ENCODE measurements at places on chromosomes 11 and 22.
A peak's percentile ranks its signal among the peaks of the same experiment; 100 is the strongest.

- no peak for DNase-seq
Observed at GRCh38 chr11:31301549-31302510, 67.7 kb downstream of the DCDC1 start.

- DNase-seq = no peak
Observed at GRCh38 chr11:117287668-117288067, 3.5 kb upstream of the BACE1-AS start.

GRCh38 chr22:23117891-23118646 lies 23.7 kb downstream of the RSPH14 start:
- DNase-seq = no peak

DNA sequence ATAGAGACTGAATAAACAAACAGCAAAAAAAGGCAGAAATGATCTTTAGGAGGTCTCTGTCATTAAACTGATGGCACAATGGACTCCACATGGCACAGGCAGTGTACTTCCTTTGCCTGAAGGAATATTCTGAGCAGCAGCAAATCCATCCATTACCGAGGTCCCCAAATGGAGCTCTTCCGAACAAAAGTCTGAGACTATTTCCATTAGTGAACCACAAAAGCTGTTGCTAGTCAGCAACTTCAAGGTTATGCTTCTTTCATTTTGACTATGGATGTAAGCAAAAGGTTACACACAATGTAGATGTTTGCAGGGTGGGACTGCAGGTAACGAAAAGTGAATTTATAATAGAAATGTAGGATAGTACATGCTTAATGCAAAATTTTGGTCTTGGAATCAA lies 14.5 kb downstream of the NARS2 start:
- DNase-seq = no peak

DNA sequence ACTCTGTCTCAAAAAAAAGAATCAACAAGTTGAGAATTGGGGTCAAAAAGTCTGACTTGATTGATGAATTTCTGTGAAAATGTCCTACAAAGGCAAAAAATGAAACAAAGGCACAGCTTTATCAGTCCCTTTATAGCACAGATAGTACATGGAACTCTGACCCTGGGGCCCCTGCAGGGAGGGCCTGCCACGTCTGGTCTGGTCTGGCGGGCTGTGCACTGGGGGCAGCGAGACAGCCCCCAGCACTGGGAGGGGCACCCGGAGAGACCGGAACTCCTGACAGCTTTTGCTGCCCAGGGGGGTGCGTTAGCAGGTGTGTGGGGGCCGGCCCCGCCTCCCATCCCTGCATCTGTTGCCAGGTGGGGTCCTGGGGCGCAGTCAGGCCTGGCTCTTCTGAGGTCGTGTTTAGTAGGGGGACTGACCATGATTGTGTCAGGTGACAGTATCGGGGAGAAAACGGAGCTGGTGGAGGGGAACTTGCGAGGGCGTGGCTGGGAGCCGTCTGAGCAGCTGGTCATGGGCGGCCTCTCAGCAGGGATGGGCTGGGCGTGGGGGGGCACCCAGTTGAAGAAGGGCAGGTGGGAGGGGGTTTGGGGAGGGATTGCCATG lies 51.7 kb downstream of the GRAMD4 start:
- no peak for DNase-seq

- DNase-seq = peak; percentile 43
Observed at GRCh38 chr11:65558002-65558929, at the start of gene LTBP3. Gene LTBP3, minus strand, starts transcription at chr11:65558359. Its CDS starts 400 bp downstream, at chr11:65557959.

DNA sequence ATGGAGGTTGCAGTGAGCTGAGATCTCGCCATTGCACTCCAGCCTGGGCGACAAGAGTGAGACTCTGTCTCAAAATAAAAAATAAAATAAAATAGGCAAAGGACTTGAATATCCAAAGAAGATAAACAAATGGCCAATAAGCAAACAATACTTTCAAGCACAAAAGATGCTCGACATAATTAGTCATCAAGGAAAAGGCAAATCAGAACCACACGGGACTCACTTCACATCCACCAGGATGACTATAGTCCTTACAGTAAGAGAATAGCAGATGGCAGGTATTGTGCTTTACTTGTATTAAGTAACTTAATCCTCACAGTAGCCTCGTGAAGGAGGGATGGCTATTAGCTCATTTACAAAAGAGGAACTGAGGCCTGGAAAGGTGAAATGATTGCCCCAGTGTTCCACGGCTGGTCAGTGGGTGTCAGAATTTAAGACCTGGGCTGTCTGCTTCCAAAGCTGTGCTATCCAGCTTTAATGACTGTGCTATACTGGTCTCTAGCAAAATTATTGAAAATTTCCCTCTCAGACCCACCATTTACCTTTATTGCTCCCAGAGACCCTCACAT lies 40.2 kb upstream of the RBFOX2 start:
- no peak for DNase-seq

DNA sequence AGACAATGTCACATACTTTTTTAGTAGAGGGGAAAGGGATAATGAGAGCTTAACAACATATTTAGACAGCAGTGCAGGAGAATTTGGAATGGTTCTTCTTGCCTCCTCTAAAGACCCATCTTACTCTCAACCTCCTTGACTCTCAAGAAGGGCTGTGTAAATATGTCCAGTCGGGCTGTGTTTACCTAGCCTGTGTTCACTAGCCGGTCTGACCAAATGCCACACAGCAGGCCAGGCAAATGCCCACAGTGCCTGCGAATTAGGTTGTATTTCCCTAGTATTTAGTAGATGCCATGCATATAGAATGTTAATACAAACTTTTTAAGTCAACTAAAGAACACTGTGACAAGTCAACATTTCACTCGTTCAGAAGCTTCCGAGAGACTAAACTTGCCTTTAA lies 51.4 kb upstream of the MTMR2 start:
- DNase-seq = no peak

DNA sequence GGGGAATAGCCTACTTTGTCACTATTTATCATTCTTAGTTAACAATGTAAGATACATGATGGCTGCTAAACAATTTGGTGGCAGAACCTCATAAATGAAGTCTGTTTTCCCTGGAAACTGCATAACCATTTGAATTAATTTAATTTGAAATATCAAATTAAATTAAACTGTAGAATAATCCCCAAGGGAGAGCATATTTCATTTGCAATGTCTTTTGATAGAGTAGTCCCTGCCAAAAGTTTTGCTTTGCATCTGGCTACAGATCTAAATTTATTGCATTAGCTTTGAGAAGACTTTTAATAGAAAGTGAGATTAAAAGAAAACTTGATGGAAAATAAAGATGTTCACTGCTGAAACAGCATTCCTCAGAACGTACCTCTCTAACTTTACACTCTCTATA lies 246.6 kb downstream of the KIRREL3 start:
- DNase-seq = no peak

DNA sequence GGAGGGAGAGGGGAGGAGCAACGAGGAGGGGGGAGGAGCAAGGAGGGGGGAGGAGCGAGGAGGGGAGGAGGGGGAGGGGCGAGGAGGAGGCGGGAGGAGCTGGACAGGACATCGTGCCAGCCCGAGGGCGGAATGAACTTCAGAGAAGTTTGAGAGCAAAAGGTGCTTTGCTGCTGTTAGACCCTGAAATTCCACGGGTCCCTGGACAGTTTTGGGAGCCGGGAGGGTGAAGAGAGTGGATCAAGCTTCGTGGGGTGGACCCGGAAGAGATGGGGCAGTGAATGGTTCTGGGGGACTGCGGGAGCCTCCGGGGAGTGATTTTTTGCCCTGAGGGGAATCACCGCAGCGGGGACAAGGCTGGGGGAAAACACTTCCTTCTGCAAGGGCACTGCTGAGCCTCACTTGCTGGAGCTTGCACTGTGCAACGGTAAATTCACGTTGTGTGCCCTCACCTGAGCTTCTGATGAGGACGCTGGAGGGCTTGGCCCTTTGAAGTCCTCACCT lies 10.7 kb upstream of the NLRP6 start:
- peak; percentile 64 for DNase-seq

DNA sequence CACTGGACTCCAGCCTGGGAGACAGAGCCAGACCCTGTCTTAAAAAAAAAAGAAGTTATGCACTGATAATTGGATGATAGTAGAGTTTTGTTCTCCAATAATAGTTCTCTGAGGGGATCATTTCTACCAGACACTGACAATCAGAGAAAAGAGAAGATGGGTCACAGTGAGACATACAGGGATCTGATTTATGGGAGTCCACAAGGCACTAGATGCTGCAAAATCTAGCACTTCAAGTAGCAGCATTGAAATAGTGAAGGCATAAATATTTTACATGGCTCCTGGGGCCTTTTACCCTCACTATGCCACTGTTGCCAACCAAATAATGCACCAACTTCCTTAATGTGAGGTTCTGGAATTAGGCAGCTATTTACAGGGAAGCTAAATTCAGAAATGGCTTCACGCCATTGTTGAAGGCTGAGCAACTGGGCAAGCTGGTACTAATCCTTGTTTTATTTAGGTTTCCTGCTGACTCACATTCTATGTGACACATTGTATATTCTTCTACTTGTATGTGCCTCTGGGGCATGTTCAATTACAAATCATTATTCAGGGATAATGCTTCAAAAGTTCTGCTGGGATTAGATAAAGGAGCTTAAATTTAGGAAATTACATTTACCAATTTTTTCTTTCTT lies 38.2 kb upstream of the ABTB2 start:
- DNase-seq = no peak

DNA sequence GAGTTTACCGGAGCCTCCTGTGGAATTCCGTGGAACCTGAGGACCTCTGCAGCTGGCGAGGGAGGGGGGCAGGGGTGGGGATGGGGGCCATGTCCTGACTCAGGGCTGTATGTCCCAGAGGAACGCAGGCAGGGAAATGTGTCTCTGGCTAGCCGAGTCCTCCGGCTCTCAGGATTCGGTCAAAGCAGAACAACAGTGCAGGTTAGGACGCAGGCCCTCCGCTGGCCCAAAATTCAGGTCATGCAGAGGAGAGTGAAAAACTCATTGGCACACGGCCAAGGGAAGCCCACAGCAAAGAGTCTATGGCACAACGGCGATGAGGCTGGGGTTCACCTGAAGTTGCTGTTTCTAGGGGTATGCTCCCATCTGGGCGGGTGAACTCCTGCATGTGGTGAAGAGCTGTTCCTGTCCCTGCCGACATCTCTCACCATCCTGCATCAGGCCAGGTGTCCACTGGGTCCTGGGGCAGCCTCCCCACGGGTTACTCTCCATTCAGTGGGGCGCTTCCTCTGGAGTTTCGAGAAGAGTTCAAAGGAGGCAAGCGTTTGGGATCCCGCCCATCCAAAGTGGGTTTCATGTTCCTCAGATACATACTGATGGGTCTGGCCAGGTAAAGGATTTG lies 1055.3 kb downstream of the BRD1 start:
- no peak for DNase-seq

GRCh38 chr11:68164437-68164836 lies 43.2 kb upstream of the CHKA start:
- no peak for DNase-seq

- no peak for DNase-seq
Observed at GRCh38 chr11:17694494-17695110, 24.8 kb upstream of the MYOD1 start.

DNA sequence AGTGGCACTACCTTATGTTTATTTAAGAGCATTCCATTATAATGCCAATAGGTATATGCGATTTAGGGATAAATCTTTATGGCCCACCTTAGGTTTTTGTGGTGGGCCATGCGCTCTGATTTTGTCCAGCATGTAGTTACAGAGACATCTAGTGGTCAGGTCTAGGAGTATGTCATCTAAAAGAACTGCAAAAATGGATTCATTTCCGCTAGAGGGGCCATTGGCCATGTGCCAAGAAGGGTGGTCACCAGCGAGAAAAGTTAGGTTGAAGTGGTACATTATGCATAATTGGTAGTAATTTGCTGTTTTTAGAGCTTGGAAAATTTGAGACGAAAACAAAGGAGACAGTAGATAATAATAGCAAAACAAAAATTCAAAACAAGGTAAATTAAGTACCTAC lies 27.7 kb downstream of the LRRC4C start:
- no peak for DNase-seq

DNA sequence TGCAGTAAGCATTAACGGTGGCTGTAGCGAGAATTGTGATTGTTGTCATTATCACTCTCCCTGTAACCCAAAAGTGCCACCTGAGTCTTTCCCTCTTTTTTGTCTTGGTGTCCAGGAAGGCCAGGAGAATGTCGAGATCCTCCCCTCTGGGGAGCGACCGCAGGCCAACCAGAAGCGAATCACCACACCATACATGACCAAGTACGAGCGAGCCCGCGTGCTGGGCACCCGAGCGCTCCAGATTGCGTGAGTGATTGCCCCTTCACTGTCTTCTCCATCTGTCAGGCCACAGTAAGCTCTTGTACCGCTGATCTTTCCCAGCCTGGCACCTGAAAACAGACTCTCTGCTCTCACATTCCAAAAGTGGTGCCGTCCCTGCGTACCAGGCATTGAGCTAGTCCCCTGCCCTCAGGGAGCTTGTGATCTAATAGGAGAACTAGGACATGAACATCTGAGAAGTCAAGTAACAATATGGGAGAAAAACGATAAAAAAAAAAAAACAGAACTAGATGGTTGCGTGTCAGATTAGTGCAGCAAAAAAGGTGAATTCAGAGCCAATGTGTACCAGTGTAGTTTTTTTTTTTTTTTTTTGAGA lies 5.8 kb downstream of the POLR2F start:
- no peak for DNase-seq

DNA sequence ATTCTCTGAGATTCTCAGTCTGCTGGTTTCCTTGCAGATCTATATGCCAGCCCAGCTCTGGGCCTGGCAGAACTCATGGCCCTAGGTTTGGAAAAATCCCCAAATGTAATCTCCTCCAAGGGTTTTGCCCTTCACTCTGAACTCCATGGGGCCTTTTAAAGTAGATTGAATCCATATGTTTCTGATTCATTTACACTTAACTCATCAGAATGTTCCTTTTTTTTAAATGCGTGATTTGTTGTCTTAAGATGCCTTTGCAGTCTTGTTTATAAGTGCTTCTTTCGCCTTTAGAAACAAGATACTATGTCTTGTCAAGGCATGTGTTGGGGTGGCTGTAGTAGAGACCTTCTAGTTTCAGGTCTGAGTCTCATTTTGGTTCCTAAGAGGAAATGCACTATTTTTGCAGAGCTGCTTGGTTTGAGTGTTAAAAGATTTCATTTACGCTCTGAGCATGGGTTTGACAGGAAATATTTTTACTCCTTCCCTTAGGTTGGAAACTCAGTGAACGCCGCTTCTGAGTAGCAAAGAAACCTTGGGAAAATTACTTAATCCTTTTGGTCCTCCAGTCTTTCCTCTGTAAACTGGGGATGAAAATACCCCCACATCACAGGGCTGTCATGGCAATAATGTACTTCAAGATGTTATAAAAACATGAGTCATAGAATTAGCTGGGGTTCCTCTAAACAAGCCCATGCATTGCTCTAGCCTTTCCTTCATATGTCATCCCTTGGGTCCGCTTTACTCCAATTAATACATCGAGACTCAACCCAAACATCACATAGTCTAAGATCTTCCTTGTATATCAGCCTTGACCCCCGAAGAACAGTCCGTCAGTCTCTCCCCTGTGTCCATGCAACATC lies 83.5 kb downstream of the SNX19 start:
- DNase-seq = no peak

DNA sequence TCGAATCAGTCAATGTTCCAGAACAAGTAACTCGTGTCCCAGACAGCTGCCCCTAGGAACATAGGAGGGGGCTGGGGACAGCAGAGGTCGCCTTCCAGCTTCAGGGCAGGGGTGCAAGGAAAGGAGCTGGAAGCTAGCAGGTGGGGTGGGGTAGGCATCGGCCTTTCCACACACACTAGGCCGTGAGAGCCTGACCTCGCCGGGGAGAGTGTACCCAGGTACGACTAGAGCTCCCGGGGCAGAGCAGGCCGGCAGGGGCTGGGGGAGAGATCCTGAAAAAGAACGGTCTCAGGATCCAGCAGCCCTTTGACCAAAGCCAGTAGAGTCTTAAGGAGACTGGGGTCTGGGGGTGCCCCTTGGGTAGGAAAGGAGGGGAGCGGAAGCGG lies 1127.5 kb downstream of the BRD1 start:
- DNase-seq = no peak

Data from T-helper 1 cell (primary cell).